Astrocyte of the cerebellum (primary cell): ENCODE measurements at places on chromosomes 4 and X.

GRCh38 chr4:183658362-183659028 is 490 bp downstream of the RWDD4 start:
- no peak for DNase-seq

DNA sequence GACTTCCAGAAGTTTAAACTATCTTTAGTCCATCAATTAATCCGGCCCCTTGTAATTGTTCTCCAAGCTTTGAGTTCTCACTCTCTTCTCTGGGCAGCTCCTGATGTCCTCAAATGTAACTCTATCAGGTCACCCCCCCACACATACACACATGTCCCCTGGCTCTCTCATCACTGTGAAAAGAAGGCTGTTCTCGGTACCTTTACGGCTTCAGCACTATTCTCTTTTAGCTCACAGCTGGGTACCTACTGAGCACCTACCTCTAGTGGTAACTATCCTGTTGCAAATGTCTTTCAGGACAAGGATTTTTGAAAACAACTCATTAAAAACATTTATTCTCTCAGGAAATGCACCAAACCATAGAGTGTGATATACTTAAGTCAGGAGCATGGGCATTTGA is 115.4 kb downstream of the IQCM start:
- no peak for DNase-seq

DNA sequence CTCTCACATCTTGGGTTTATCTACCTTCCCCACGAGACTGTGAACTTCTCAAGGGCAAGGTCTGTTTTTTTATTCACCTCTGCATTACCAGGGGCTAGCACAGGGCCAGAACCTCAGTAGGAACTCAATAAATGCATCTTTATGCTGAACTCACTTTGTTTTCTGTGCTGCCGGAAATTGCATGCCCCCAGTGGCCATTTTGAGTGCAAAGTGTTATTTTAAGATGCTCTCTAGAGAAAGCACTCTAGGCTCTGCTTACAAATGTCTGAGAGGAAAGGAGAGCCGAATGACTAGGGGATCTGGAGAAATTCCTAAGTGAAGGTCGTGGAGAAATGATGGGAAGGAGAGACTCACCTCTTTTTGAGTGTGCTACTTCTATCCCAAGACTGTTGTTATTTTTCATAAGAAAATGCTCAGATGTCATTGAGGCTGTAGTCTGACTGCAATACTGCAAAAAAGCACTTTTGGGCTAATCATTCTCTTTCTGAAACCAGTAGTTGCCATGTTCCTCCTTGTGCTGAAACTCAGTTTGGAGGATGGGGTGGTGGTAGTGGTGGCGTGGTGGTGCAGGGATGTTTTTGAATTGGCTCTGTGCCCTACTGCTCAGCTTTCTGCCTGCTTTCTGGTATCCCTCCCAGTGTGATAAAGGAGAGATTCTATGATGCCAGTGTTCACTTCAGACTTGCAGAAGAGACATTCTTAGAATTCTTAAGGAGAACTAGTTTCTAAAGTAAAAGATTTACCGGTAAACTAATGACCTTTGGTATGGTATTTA is 41.3 kb downstream of the DOCK11 start:
- DNase-seq: no peak

- peak; percentile 84 for DNase-seq
Measured at GRCh38 chr4:98626350-98626749, 32.1 kb downstream of the TSPAN5 start.

- DNase-seq: no peak
Measured at GRCh38 chr4:82381235-82381634, 7.4 kb upstream of the HNRNPD start.

- DNase-seq: no peak
Measured at GRCh38 chrX:129316461-129316860, 206.8 kb downstream of the SMARCA1 start.
